ENCODE measurements at places on chromosomes 16 and 17.

GRCh38 chr17:8941520-8941919, 24.0 kb downstream of the PIK3R5 start:
- no peak for DNase-seq

DNA sequence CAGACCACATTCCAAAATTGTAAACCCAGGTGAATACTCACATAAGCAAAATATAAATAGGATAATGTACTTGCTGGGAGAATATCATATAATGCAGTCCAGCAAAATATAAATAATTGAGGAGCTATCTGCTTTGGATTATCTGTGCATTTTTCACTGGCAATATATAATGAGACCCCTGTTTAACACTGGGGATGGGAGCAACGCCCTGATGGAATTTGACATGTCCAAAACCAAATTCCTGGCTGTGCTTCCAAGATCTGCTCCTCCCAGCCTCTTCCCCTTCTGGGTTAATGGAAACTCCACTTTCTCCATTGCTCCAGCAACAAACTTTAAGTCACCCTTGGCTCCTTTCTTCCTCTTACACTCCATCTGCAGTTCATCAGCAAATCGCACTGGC, 35.5 kb upstream of the HLF start:
- DNase-seq = no peak

GRCh38 chr16:56606476-56607108, 1.8 kb upstream of the MT2A start:
- no peak for DNase-seq

DNA sequence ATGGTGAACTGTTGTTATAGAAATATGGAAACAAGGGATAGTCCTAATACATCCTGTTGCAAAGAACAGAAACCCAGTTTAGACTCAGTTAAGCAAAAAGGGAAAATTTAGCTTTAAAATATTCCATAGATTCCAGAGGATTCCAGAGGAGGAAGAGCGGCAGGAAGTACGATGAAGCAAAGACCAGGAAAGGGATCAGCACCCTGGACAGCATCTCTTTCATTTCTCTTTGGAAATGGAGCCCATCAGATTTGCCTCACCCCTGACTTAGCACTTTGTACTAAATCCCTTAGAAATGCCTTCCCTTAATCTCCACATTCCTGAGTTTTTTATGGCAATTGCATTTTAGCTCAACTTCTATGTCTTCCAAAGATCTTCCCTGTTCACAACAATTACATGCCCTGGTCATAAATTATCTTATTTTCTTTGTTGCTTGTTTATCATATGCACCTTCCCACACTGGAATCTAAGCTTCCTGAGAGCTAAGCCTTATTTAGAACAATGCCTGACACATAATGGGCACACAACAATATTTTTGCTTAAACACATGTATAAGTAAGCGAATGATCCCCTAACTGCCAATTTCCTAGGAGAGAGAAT, 150.0 kb upstream of the RBFOX1 start:
- DNase-seq = no peak

- DNase-seq = no peak
Observed at GRCh38 chr16:69469807-69470561, 45.6 kb downstream of the CYB5B start.

- no peak for DNase-seq
Observed at GRCh38 chr17:37770631-37771518, 26.0 kb upstream of the HNF1B start.

- DNase-seq = no peak
Observed at GRCh38 chr17:42459801-42460281, 1.2 kb downstream of the ATP6V0A1 start.

- DNase-seq = no peak
Observed at GRCh38 chr17:74599448-74599939, 7.4 kb upstream of the CD300LD start.
